ENCODE measurements at places on chromosomes 13 and 19.
A peak's percentile ranks its signal among the peaks of the same experiment; 100 is the strongest.

DNA sequence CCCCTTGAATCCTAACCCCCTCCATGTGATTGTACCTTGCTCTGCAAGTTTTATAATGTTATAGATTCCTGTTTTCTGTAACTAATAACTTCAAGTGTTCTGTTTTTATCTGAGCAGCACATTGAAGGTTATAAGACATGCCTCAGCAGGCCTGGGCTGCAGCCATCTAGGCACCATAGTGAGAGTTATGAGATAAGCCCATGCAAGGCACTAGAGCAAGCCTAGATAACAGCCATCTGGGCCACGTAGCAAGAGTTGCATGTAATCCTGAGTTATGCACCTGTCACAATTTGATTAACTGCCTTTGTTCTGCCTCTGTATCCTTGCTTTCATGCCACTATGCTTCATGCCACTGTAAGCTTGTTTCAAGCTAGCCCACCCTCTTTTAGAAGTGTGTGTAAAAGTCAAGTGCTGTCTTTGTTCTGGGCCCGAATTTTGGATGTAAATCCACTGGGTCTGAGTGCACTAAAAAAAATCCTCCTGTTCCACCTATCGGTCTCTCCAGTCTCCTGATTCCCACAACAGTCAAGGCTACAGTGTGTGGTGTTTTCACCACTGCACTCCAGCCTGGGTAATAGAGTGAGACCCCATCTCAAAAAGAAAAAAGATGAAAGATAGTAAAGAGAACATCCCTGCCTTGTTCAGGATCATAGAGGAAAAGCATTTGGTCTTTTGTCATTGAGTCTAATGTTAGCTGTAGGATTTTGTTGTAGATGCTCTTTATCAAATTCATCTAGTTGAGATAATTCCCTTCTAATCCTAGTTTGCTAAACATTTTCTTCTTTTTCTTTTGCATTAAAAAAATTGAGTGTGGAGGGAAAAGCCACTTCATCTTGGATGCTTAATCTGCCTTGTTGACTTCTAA is 16.0 kb upstream of the KBTBD6 start:
- no peak for DNase-seq

DNA sequence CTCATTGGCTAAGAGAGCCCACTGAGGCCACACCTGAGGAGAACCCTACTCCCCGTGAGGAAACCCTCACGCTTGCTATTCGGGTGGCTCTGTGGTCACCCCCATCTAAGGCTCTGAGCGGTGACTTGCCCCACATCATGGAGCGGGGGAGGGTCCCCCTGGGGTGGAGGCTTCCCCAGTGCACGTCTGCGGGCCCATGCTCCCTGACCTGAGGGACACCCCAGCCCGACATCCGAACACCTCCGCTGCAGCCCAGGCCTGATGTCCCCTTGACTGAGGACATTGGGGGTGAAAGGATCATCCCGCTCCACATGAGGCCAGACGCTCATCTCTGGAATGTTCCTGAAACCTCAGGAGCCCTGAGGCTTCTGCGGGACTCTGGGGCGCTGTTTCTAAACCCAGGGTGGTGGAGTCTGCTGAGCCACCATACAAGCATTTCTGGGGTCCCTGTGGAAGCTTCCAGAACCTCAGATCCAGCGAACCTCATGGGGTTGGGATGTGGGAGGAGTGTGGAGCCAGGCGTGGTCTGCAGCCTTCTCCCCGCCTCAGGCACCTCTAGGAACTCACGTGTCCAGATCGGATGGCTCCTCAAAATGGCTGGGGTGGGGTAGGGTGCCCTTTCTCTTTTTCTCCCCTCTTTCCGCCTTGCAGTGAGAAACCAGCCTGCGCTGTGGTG is 19.9 kb downstream of the TMED1 start:
- no peak for DNase-seq

DNA sequence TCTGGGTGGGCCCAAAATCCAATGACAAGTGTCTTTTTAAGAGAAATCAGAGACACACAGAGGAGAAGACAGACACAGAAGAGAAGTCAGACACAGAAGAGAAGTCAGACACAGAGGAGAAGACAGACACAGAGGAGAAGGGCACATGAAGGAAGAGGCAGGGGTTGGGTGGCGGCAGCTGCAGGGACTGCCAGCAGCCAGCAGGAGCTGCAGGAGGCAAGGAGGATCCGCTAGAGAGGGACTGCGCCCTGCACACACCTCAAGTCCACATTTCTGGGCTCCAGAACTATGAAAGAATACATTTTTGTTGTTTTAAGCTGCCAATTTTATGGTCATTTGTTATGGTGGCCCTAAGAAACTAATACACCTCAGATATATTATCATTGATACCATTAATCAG is 140.6 kb downstream of the ZIC5 start:
- DNase-seq: no peak

DNA sequence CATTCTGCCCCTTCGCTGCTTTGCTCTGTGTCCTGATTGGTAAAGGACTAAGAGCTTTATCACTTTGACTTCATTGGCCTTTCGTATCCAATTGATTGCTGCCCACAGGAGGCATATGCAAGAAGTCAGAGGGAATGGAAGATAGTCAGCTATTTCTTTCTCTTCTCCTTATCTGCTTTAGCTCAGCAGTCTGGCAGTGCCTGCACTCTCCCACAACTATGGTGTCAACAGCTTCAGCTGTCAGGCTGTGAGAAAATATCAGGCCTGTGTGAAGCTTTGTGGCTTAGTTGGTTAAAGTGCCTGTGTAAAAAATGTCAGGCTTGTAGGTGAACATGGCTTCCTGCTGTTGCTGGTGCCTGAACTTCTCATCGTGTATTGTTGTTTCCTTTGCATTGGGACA is 243.0 kb downstream of the PCDH17 start:
- DNase-seq: no peak

- DNase-seq: no peak
These were observed 15.6 kb upstream of the HMGB1 start for GRCh38 chr13:30481241-30481760.

- DNase-seq: no peak
These were observed 21.5 kb downstream of the COLGALT1 start for GRCh38 chr19:17576758-17577456.

DNA sequence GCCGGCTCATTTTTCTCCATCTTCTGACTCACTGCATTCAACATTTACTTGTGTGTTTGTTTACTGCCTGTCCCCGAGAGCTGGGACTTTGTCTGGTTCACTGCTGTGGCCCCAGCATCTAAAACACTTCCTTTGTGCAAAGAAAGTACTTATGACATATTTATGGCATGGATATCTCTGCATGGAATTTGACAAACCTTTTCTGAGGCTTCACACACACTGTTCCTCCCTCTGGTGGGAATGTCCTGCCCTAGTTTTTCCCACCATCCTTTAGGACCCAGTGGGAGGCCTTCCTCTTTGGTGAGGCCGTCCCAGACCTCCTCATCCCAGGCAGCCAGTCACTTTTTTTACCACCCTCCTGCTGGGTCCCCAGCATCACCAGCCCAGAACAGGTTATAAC is 1.4 kb upstream of the SRRM5 start:
- DNase-seq: no peak

DNA sequence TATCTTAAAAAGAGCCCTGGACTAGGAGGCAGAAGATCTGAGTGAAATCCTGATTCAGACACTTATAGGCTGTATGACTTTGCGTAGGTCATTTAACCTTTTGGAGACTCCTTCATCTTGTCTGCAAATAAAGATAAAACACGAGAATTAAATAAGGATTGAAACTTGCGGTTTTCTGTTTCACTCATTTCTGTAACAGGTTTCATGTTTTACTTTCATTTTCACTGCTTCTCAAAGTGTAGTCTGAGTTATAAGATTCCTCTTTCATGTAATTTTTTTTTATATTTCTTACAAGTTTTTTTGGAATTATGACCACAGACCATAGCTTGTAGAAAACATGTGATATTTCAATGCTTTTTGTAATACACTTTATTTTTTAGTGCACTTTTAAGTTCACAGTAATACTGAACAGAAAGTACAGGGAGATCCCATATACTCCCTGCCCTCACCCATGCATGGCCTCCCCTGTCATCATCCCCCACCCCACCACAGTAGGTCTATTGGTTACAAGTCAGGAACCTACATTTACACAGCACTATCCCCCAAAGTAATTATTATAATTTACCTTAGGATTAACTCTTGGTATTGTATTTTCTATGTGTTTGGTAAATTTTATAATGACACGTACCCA is 174.6 kb downstream of the ITGBL1 start:
- no peak for DNase-seq

GRCh38 chr13:48772908-48773307 is 119.2 kb downstream of the CYSLTR2 start:
- no peak for DNase-seq

- no peak for DNase-seq
These were observed 5.1 kb downstream of the DNMT1 start for GRCh38 chr19:10189616-10190015.

DNA sequence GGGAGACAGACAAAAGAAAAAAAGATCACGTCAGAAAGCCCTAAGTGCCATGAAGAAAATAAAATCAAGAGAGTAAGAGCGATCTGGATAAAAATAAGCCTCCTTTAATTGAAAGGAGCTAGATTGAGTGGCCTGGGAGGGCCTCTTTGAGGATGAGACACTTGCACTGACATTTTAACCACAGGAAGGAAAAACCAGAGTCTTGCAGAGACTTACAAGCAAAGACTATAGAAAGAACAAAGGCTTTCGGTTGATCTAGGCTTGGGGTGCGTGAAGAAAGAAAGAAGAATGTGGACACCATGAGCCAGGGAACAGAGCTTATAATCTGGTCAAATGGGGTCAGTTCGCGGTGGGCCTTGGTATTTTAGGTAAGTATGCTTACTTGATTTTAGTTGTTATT is 342.7 kb downstream of the COG6 start:
- DNase-seq: no peak

GRCh38 chr13:112687836-112688559 is 1.8 kb upstream of the ATP11A start:
- DNase-seq: no peak

- no peak for DNase-seq
These were observed 43.2 kb upstream of the TPM4 start for GRCh38 chr19:16033136-16033530.

DNA sequence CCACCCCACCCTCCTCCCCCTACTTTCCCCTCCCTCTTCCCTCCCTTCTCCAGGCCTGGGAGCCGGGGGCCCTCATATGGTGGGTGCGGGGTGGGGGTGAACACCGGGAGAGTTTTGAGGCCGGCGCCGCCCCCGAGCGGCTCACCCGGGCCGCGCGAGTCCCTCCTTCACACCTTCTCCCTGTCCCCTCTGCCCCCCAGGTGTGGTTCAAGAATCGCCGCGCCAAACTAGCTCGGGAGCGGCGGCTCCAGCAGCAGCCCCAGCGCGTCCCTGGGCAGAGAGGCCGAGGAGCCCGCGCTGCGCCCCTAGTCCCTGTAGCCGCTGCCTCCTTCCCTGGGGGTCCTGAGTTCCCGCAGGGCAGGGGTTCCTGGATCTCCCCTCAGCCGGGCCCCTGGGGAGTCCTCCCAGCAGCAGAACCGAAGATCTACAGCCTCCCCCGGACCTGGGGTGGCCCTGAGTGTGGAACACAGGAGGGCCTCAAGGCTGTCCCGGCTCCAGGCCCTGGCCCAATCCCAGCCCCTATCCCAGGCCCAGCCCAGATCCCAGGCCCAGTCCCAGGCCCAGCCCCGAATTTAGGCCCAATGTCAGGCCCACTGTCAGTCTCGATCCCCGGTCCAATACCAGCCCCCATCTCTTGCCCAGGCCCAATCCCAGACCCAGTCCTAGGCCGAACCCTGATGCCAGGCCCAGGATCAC is 1.7 kb downstream of the TPRX2 start:
- DNase-seq: no peak

GRCh38 chr13:101785858-101786257 is 333.4 kb downstream of the ITGBL1 start:
- peak; percentile 54 for DNase-seq

GRCh38 chr13:42574011-42574410 is at the start of gene TNFSF11:
Gene TNFSF11 (plus strand): TSS chr13:42574152. CDS start chr13:42574304, 152 bp downstream.
- no peak for DNase-seq

DNA sequence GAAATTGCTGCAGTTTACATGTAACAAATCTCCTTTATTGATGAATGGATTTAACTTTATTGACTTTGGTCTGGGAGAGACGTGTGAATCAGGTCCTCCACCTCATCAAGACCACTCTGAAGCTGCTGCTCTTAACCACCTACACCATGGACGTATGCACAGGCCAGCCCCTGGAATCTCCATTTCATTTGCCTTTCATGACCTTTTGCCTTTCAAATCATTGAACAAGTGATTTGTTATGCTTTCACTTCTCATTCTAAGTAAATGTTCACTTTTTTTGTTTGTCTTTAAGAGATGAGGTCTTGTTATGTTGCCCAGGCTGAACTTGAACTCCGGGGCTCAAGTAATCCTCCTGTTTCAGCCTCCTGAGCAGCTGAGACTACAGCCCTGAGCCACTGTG is 240.0 kb upstream of the SERP2 start:
- no peak for DNase-seq

DNA sequence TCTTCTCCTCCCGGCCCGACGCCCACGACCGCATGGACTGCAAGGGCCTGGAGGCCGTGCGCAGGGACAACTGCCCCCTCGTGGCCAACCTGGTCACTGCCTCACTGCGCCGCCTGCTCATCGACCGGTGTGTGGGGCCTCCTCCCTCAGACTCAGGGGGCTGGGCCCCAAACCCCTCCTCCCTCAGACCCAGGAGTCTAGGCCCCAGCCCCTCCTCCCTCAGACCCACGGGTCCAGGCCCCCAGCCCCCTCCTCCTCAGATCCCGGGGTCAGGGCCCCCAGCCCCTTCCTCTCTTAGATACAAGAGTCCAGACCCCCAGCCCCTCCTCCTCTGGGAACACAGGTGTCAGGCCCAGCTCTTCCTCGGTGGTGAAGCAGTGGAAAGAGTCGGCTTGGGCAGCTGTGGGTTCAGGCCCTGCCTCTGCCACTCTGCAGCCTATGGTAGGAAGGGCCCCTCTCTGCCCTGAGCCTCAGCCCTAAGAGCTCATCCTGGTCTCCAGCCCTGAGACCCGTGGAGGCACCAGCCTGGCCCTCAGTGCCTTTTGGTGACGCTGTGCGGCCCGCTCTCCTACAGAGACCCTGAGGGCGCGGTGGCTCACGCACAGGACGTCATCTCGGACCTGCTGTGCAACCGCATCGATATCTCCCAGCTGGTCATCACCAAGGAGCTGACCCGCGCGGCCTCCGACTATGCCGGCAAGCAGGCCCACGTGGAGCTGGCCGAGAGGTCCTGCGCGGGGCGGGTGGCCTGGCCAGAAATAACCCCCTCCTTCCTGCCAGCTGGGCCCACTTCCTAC is 3.7 kb upstream of the SPIB start:
- peak; percentile 2 for DNase-seq

Measured in NCI-H1694 treated with DMSO at 0.1 percent for 48 hours (cell line).